ENCODE measurements at places on chromosomes 2 and 18.
A peak's percentile ranks its signal among the peaks of the same experiment; 100 is the strongest.

- peak; percentile 37 for DNase-seq
Measured at GRCh38 chr18:1018181-1018681, 113.6 kb downstream of the ADCYAP1 start.

DNA sequence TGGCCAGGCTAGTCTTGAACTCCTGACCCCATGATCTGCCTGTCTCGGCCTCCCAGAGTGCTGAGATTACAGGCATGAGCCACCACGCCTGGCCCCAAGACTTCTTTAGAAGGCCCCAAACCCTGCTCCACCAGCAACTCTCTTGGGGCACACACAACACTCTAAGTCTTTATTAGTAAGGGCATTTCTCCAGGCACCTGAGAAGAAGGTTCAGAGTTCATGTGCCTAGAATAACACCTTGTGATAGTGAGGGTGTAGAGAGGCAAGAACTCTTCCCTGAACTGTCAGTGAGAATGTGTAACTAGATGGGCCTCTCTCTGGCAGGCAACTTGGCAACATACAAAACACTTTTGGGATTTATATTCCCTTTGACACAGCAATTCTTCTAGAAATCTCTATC is 43.8 kb downstream of the SH2D6 start:
- DNase-seq = no peak

GRCh38 chr2:177478029-177478428 is 85.5 kb downstream of the AGPS start:
- no peak for DNase-seq

DNA sequence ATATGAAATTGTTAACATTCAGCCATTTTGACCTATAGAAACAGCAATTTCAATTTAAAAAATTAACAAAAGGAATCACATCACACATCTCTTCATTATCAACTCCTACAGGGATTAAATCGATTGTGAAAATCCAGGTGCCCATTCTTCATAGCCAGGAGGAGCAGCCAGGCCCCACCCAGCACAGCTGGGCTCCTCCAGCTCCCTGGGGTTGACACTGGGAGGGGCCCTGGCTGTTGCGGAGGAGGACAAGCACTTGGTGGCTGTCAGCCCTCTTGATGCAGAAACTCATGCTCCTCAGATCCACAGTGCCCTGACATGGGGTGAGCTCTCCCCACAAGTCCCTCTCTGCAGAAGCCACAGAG is 99.8 kb downstream of the FAM210A start:
- DNase-seq = no peak

GRCh38 chr18:79578396-79579260 is 101.0 kb upstream of the CTDP1 start:
- DNase-seq = no peak

- no peak for DNase-seq
Measured at GRCh38 chr18:77457681-77458080, 208.0 kb downstream of the GALR1 start.
